ENCODE measurements at places on chromosomes 5 and 9. TPM values are rescaled to one million over a fixed set of nuclear protein-coding genes. Genes with fewer than 3 reads are reported as not detected.

GRCh38 chr9:131574730-131575640 lies 29.7 kb downstream of the PRRT1B start:
- no peaks in the 10 kb centered on the region for H3K27me3 ChIP-seq
- no peak for DNase-seq
- no peak overlapping the region for H3K4me3 ChIP-seq
- H3K36me3 ChIP-seq = no peaks in the 10 kb centered on the region
- no peak overlapping the region for H3K27ac ChIP-seq
- H3K4me1 ChIP-seq = no peaks in the 10 kb centered on the region

Gene MAT2B
- total RNA-seq = 67.8 TPM

- no peak overlapping the region for H3K27ac ChIP-seq
- no peak overlapping the region for H3K4me3 ChIP-seq
- no peaks in the 10 kb centered on the region for H3K4me1 ChIP-seq
- H3K36me3 ChIP-seq = no peaks in the 10 kb centered on the region
These were observed 196.8 kb downstream of the ANXA1 start for GRCh38 chr9:73348471-73348870.

Gene WDR31
- total RNA-seq = 4.2 TPM

Gene PCDHB7
- total RNA-seq = 4.6 TPM

DNA sequence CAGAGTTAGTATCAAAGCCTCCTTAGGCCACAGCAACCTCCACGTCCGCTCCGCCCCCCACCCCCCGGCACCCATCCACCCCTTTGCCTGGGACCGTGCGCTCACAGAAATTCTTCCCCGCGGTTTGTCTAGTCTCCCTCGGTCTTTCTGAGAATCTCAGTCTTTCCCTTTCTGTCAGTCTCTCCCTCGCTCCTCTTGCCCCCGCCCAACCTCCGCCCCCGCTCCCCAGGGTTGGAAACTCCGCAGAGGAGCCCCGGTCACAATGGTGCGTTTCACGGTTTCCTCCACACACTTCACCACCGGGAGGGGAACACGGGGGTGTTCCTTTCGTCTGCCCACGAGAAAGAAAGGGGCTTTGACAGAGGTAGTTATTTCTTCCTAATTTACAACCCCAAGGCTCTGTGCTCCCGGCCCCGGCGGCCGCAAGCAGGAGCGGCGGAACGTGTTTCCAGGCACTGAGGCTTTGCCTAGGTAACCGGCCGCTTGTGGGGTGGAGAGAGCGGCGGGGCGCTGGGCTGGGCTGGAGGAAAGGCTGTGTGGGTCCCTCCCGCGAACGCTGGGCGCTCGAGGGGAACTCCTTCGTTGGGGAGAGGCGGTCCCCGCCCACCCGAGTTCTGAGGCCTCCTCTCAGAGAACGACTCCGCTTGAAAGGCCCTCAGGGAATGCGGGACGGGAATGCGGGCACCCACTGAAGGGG lies 2.1 kb downstream of the NR4A3 start:
- no peaks in the 10 kb centered on the region for H3K36me3 ChIP-seq
- no peaks in the 10 kb centered on the region for H3K27me3 ChIP-seq
- peak overlapping the region; percentile 96 for H3K4me3 ChIP-seq
- peak; percentile 34 for DNase-seq
- peaks cover 2% of the 10 kb centered on the region for H3K4me1 ChIP-seq
- H3K27ac ChIP-seq = peak overlapping the region; percentile 98

GRCh38 chr5:166962461-166962860 lies 1329.0 kb upstream of the WWC1 start:
- H3K36me3 ChIP-seq = no peaks in the 10 kb centered on the region
- H3K27ac ChIP-seq = no peak overlapping the region
- no peak overlapping the region for H3K4me3 ChIP-seq
- H3K27me3 ChIP-seq = no peaks in the 10 kb centered on the region
- DNase-seq = no peak

DNA sequence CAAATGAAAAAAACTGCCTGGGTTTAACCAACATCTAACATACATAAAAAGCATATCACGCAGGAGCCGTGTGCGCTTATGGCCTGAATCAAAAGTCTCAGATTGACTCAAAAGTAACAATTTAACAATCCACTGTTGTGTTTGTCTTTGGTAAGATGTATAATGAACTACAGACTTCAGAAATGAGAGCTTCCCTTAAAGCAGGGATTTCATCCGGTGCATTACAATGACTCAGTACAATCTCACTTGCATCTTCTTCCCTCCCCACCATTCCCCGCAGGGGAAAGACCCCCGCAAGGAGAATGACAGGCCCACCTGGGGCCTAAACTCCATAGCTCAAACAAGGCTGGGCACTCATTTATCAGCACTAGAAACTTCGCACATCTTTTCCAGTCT lies 1.4 kb downstream of the ZFR start:
- peak overlapping the region; percentile 96 for H3K4me3 ChIP-seq
- no peaks in the 10 kb centered on the region for H3K36me3 ChIP-seq
- peaks cover 4% of the 10 kb centered on the region for H3K4me1 ChIP-seq

DNA sequence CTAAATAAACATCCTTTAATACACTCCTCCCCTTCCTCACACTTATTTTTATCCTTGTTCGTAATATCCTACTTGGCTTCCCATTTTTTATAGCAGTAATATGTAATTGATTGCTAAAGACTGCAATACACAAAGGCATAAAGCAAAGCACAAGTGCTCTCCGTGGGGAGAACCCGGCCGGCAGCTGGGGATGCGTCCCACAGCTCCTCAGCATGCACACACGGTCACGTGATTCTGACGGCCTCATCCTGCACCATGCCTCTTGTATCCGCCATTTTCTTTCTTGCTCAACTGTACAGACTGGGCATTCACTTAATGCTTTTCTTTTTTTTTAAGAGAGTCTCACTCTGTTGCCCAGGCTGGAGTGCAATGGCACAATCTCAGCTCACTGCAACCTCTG lies 2.8 kb downstream of the BRD3OS start:
- no peak overlapping the region for H3K4me3 ChIP-seq
- peaks cover 5% of the 10 kb centered on the region for H3K4me1 ChIP-seq
- H3K36me3 ChIP-seq = no peaks in the 10 kb centered on the region
- no peaks in the 10 kb centered on the region for H3K27me3 ChIP-seq
- no peak overlapping the region for H3K27ac ChIP-seq

DNA sequence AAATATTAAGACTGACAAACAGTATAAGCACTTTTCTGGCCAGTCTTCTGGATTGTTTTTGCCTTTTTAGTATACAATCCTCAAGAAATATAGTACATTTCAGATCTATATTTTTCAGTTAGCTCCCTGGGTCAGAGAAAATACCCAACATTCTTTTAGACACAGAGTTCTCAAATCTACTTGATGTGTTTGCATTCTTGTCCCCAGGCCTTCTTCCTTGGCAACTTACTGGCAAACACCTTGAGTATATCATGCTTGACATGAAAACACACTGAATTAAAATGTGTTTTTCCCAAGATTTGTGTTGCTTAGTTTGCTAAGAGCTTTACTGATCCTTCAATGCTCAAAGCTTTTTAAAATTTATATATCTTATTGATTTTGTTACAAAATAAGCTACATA lies 1413.1 kb upstream of the CDH9 start:
- H3K4me1 ChIP-seq = no peaks in the 10 kb centered on the region
- no peaks in the 10 kb centered on the region for H3K36me3 ChIP-seq
- H3K27me3 ChIP-seq = no peaks in the 10 kb centered on the region
- no peak for DNase-seq
- no peak overlapping the region for H3K27ac ChIP-seq

DNA sequence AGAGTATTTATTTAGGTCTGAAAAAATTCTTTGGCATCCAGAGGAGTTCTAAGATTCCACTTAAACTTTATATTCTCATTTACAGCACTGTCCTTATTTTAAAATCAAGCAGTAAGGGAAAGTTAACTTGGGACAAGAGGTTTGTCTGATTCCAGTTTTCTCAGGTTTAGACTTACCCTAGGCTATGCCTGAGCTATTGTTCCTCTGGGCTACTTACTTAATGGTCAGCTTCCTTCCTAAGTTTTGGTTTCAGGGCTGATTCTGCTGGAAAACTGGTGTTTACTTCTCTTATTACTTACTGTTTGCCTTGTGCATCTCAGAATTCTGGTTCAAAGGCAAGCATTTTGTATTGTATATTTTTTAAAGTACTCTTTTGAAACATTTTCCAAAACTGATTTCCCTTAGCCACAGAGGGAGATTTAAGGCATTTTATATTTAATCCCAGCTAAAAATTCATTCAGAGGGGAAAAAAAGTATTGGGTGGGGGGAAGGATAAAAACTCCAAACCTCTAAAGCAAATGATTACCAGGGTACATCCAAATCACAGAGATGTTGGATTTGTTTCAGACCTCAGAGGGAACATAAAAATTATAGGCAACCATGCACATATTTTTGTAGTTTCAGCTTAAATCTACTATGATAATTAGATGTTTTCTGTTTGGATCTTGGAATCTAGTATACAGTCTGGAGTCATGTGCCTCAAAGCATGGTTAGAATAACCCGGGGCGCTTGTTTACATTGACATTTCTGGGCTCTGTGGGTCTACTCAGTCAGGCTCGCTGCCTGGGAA lies 290.0 kb downstream of the ARHGAP26 start:
- H3K4me1 ChIP-seq = peaks cover 20% of the 10 kb centered on the region
- no peak overlapping the region for H3K27ac ChIP-seq
- no peaks in the 10 kb centered on the region for H3K36me3 ChIP-seq
- no peak for DNase-seq
- no peaks in the 10 kb centered on the region for H3K27me3 ChIP-seq
- H3K4me3 ChIP-seq = no peak overlapping the region

Measured in ovary (tissue), 10 donors.